Nephron progenitor cell (in vitro differentiated cells): ENCODE measurements at places on chromosomes 4 and X.

DNA sequence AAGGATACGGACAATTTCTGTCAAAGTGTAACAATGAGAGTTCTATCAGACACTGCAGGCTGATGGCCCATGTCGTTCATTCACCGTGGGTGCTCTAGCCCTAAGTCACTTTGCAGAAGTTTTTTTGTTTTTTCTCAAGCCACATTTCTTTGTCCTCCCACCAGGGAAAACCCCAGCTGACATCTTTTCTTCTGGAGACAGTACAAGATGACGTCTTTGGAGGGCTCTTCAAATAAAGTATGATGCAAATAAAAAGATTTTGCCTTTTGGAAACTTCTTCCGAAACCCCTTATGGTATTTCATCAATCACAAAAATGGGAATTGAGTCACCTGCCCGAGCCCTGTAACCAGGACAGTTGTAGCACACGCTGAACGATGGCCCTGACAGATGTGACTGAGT lies 73.2 kb downstream of the TRAPPC11 start:
- no peaks in the 10 kb centered on the region for H3K4me1 ChIP-seq
- no peak overlapping the region for H3K27ac ChIP-seq
- H3K36me3 ChIP-seq: no peaks in the 10 kb centered on the region
- H3K27me3 ChIP-seq: peaks cover 15% of the 10 kb centered on the region

DNA sequence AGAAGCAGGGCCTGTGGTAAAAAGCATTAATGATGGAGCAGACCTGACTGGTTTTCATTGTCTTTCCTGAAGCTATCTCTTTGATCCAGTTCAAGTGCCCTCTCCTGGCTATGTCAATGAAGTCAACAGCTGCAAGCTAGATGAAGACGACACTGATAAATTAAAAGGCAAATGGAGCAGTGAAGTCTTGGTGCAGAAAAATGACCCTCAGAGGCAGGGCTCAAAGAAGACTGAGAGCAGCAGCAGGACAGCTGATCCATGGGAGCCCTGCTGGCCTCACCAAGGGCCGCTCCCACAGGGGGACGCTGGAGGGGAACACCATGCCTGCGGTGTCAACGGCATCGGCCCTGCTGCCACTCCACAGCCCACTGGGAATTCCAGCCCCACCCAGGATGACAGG lies 96.2 kb downstream of the RELL1 start:
- H3K4me1 ChIP-seq: peaks cover under 1% of the 10 kb centered on the region
- H3K27me3 ChIP-seq: no peaks in the 10 kb centered on the region
- no peak overlapping the region for H3K27ac ChIP-seq
- no peak overlapping the region for H3K4me3 ChIP-seq
- no peak for DNase-seq

GRCh38 chr4:168636506-168637196 lies 139.8 kb downstream of the PALLD start:
- H3K4me3 ChIP-seq: no peak overlapping the region
- peak overlapping the region; percentile 89 for H3K27ac ChIP-seq
- H3K36me3 ChIP-seq: peaks cover 16% of the 10 kb centered on the region
- peaks cover 82% of the 10 kb centered on the region for H3K4me1 ChIP-seq

GRCh38 chrX:135528756-135529155 lies 8.3 kb downstream of the INTS6L start:
- H3K36me3 ChIP-seq: peaks cover 21% of the 10 kb centered on the region
- H3K27ac ChIP-seq: no peak overlapping the region
- no peak overlapping the region for H3K4me3 ChIP-seq
- H3K27me3 ChIP-seq: no peaks in the 10 kb centered on the region
- no peak for DNase-seq

- H3K36me3 ChIP-seq: peaks cover 11% of the 10 kb centered on the region
- H3K27ac ChIP-seq: no peak overlapping the region
- no peak overlapping the region for H3K4me3 ChIP-seq
- peaks cover 77% of the 10 kb centered on the region for H3K4me1 ChIP-seq
- DNase-seq: no peak
Observed at GRCh38 chr4:53011259-53011905, 149.3 kb downstream of the RASL11B start.

DNA sequence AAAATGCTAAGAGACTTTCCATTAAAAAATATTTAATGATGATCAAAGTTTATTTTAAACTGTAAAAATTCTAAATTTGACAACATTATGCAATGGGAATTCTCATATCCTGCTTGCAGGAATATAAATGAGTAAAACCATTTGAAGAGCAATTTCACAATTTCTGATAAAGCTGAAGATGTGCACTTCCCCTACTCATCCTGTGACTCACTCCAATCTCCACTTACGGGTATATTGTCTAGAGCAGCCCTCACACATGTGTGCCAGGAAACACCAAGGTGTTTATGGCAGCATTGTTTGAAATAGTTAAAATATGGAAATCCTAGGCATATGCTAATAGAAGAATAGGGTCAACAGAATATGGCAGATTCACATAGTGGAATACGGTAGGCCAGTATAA lies 158.4 kb downstream of the PDHA2 start:
- no peaks in the 10 kb centered on the region for H3K4me1 ChIP-seq
- H3K36me3 ChIP-seq: no peaks in the 10 kb centered on the region

- DNase-seq: no peak
- H3K4me1 ChIP-seq: peaks cover 8% of the 10 kb centered on the region
- no peaks in the 10 kb centered on the region for H3K36me3 ChIP-seq
- peaks cover 15% of the 10 kb centered on the region for H3K27me3 ChIP-seq
Observed at GRCh38 chr4:99811850-99812249, 4.8 kb upstream of the DAPP1 start.

- H3K27ac ChIP-seq: no peak overlapping the region
- H3K27me3 ChIP-seq: no peaks in the 10 kb centered on the region
- peaks cover 8% of the 10 kb centered on the region for H3K36me3 ChIP-seq
Observed at GRCh38 chrX:45134775-45135174, 65.9 kb downstream of the DIPK2B start.

GRCh38 chr4:24226667-24227066 lies 336.8 kb upstream of the PPARGC1A start:
- DNase-seq: no peak
- H3K27ac ChIP-seq: no peak overlapping the region
- H3K27me3 ChIP-seq: peaks cover 24% of the 10 kb centered on the region
- H3K36me3 ChIP-seq: no peaks in the 10 kb centered on the region
- H3K4me3 ChIP-seq: no peak overlapping the region

DNA sequence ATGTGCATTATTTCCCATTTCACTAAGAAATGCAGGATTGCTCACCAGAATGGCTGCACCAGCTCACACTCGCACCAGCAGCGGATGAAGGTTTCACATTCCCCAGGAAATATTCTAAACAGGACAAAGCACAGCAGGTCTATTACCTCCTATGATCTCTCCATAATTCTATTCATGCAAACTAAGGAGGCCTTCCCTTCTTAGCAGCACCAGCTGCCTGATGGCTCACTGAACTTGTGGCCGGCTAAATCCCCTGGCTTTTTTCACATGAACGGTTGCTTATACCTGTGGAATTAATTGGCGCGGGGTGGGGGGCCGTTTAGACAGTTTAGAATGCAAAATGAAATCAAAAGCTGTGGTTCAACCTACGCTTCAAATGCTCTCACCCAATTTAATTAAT lies 73.5 kb upstream of the SRD5A3 start:
- no peak overlapping the region for H3K4me3 ChIP-seq
- DNase-seq: no peak
- no peaks in the 10 kb centered on the region for H3K36me3 ChIP-seq
- H3K27me3 ChIP-seq: peaks cover 10% of the 10 kb centered on the region

GRCh38 chrX:152893980-152894610 lies 3.8 kb upstream of the ZNF185 start:
- peaks cover 61% of the 10 kb centered on the region for H3K4me1 ChIP-seq
- no peak overlapping the region for H3K27ac ChIP-seq
- DNase-seq: no peak
- H3K27me3 ChIP-seq: peaks cover 6% of the 10 kb centered on the region
- H3K36me3 ChIP-seq: no peaks in the 10 kb centered on the region

- H3K27ac ChIP-seq: no peak overlapping the region
- H3K4me3 ChIP-seq: no peak overlapping the region
- no peaks in the 10 kb centered on the region for H3K4me1 ChIP-seq
- DNase-seq: no peak
- H3K36me3 ChIP-seq: no peaks in the 10 kb centered on the region
- H3K27me3 ChIP-seq: no peaks in the 10 kb centered on the region
Observed at GRCh38 chr4:144090744-144091143, 49.8 kb downstream of the GYPA start.

DNA sequence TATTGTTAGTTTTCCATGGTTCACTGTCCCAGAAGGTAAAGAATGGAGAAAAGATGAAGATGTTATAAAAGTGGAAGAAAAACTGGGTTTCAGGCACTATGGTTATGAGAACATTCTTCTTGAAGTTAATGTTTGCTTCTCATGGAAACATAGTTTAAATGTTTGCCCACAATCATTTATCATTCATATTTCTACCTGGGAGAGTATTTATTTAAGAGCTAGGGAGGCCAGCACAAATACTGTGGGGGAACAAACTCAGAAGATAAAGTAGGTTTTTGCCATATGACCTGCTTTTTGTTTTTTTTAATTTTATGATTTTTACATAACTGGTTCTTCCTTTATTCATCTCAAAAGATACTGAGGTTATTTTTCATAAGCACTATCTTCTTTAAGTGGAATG lies 96.8 kb downstream of the GC start:
- DNase-seq: no peak
- H3K27ac ChIP-seq: no peak overlapping the region
- H3K4me1 ChIP-seq: no peaks in the 10 kb centered on the region
- H3K27me3 ChIP-seq: peaks cover 3% of the 10 kb centered on the region
- no peak overlapping the region for H3K4me3 ChIP-seq

GRCh38 chrX:129545408-129545807 lies 5.3 kb downstream of the OCRL start:
- H3K4me1 ChIP-seq: peaks cover 27% of the 10 kb centered on the region
- H3K4me3 ChIP-seq: no peak overlapping the region
- no peak overlapping the region for H3K27ac ChIP-seq
- peaks cover 53% of the 10 kb centered on the region for H3K36me3 ChIP-seq
- DNase-seq: no peak

DNA sequence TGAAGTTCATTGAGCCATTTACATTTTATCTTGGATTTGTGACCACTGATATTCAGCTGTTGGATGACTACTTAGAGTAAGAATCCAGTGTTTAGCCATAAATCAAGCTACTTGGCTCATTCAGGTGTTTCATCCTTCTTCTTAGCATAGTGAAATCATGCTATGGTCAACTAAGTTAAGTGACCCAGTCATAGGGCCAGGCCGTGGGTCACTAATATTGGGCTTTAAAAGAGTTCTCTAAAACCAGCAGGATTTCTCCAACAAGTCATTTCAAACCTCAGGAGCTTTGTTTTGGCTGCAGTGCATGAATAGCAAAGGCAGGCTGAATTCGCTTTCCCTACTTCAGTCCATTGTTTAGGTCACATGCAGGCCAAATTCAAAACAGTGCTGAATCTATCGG lies 181.0 kb downstream of the MAML3 start:
- H3K27ac ChIP-seq: peak overlapping the region; percentile 24
- H3K36me3 ChIP-seq: peaks cover 21% of the 10 kb centered on the region
- H3K4me1 ChIP-seq: peaks cover 37% of the 10 kb centered on the region
- DNase-seq: no peak

GRCh38 chr4:22850630-22851029 lies 157.9 kb downstream of the GBA3 start:
- H3K4me3 ChIP-seq: no peak overlapping the region
- H3K4me1 ChIP-seq: no peaks in the 10 kb centered on the region
- H3K27ac ChIP-seq: no peak overlapping the region

GRCh38 chrX:120753413-120754251 lies 122.0 kb downstream of the CT47B1 start:
- no peak overlapping the region for H3K27ac ChIP-seq
- H3K27me3 ChIP-seq: no peaks in the 10 kb centered on the region
- H3K36me3 ChIP-seq: no peaks in the 10 kb centered on the region
- DNase-seq: no peak
- H3K4me1 ChIP-seq: peaks cover 32% of the 10 kb centered on the region

DNA sequence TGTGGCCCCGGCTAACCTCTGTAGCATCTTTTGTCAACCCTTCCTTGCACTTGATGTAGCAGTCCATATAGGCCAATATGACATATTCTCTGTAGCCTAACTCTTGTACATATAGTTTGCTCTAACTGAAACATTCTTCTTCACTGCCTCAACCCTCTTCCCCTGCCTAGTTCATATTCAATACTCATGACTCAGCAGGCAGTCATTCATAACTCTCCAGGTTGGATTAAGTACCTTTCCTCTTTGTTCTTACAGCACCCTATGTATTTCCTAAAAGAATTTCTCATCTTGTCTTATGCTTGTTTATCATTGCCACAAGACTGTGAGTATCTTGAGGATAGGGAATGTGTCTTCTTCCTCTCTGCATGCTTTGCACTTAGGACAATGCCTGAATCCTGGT lies 76.9 kb downstream of the TMLHE start:
- H3K4me1 ChIP-seq: no peaks in the 10 kb centered on the region
- H3K27ac ChIP-seq: no peak overlapping the region
- H3K27me3 ChIP-seq: peaks cover 2% of the 10 kb centered on the region
- DNase-seq: no peak

DNA sequence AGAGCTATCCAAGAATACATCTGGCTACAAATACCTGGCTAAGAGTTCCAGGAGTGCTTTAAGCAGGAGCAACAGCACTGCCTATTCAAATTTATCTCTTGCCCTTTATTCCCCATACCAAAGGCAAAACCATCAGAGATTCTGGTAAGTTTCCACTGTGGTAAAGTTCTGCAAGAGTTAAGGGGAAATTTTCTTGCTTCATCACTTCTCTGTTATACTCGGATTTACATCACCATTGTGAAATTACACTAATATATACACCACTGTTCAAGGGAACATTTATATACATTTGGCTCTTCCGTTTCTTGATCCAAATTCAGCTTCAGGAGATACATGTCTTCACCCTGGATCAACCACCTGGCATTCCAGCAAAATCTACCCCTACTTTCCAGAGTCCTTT lies 70.8 kb upstream of the PTPN13 start:
- H3K36me3 ChIP-seq: peaks cover 72% of the 10 kb centered on the region
- no peaks in the 10 kb centered on the region for H3K4me1 ChIP-seq

GRCh38 chrX:68999931-69000330 lies 165.3 kb downstream of the PJA1 start:
- no peak for DNase-seq
- peaks cover 25% of the 10 kb centered on the region for H3K4me1 ChIP-seq
- H3K4me3 ChIP-seq: no peak overlapping the region
- no peaks in the 10 kb centered on the region for H3K36me3 ChIP-seq

GRCh38 chrX:122835886-122836285 lies 348.2 kb upstream of the GRIA3 start:
- no peak for DNase-seq
- H3K27me3 ChIP-seq: no peaks in the 10 kb centered on the region
- H3K4me1 ChIP-seq: no peaks in the 10 kb centered on the region
- no peak overlapping the region for H3K27ac ChIP-seq
- no peaks in the 10 kb centered on the region for H3K36me3 ChIP-seq
- H3K4me3 ChIP-seq: no peak overlapping the region

GRCh38 chrX:154378799-154379568 lies at the start of gene EMD:
EMD (plus strand) TSS chrX:154379295; CDS start chrX:154379485, 190 bp downstream.
- H3K4me1 ChIP-seq: peaks cover 27% of the 10 kb centered on the region
- peak; percentile 96 for DNase-seq
- peaks cover 3% of the 10 kb centered on the region for H3K27me3 ChIP-seq
- H3K4me3 ChIP-seq: peak within 1 kb of the TSS; percentile 87
- peak within 1 kb of the TSS; percentile 59 for H3K27ac ChIP-seq

- H3K4me3 ChIP-seq: peak overlapping the region; percentile 30
- H3K27me3 ChIP-seq: peaks cover 10% of the 10 kb centered on the region
Observed at GRCh38 chrX:40434947-40435346, 145.8 kb upstream of the ATP6AP2 start.
